ENCODE measurements at places on chromosomes 4 and X.

GRCh38 chr4:3514221-3514780, 17.9 kb downstream of the LRPAP1 start:
- no peak for DNase-seq

DNA sequence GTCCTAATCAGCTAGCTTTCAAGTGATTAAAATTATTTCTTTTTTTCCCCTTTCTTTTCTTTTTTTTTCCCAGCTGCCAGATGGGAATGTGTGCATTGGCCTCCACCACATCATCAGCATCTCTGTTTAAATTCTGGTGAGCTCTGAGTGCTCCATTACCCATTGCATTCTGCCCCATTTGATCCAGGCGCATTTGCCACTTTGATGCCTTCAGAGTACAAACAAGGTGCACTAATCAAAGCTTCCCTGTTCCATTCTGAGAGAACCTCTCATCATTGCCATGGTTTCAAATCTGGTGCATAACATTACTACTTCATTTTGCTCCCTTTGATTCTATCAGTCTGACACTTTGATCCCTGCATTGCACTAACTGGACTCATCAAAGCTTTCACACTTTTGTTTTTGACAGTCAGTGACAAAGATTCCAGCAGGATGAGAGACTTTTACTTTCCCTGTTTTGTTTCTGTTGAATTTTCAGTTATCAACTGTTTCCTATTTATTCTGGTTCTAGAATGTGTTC, 238.8 kb upstream of the PCDH10 start:
- DNase-seq: no peak

- no peak for DNase-seq
Measured at GRCh38 chrX:38879631-38880220, 78.5 kb downstream of the MID1IP1 start.

DNA sequence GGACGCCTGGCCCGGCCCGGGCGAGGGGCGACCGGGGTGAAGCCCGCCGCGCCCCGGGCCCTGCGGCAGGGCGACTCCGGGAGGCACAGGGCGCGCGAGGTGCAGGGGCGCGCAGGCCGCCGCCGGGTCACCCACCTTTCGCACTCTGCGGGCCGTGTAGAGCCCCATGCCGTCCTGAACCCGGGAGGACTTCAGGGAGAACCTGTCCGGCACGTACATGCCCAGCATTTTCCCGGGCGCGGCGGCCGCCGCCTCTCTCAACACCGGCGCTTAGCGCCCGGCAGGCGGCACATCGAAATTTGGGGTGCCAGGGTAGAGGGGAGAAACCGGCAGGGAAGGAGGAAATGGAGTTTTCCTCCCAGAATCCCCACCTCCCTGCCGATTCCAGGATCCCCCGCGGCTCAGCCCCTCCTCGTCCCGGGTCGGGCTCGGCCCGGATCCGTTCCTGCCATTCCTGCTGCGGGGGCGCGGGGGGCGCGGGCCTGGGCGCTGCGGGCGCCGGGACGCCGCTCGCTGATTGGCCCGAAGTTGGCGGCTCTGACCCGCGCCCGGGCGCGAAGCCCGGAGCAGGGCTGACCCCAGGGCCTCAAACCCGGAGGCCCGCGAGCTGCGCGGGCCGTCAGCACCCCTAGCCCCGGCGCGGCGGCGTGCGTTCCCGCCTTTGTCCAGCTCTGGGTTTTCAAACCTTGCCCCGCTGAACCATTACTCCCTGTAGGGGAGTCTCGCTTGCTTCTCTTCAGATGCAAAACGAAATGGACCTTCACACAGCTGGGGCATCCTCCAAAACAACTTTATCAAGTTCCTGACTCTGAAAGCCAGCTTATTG, at the start of gene PRDM5:
Gene PRDM5 (minus strand): TSS at position 346 of the 826 bp plus-strand sequence. CDS start 118 bp downstream, at position 228.
- DNase-seq: peak; percentile 20

GRCh38 chr4:68904786-68905185, 46.8 kb downstream of the UGT2A3 start:
- DNase-seq: peak; percentile 11

Measured in LoVo (cell line).